ENCODE measurements at places on chromosomes 16 and 17.

DNA sequence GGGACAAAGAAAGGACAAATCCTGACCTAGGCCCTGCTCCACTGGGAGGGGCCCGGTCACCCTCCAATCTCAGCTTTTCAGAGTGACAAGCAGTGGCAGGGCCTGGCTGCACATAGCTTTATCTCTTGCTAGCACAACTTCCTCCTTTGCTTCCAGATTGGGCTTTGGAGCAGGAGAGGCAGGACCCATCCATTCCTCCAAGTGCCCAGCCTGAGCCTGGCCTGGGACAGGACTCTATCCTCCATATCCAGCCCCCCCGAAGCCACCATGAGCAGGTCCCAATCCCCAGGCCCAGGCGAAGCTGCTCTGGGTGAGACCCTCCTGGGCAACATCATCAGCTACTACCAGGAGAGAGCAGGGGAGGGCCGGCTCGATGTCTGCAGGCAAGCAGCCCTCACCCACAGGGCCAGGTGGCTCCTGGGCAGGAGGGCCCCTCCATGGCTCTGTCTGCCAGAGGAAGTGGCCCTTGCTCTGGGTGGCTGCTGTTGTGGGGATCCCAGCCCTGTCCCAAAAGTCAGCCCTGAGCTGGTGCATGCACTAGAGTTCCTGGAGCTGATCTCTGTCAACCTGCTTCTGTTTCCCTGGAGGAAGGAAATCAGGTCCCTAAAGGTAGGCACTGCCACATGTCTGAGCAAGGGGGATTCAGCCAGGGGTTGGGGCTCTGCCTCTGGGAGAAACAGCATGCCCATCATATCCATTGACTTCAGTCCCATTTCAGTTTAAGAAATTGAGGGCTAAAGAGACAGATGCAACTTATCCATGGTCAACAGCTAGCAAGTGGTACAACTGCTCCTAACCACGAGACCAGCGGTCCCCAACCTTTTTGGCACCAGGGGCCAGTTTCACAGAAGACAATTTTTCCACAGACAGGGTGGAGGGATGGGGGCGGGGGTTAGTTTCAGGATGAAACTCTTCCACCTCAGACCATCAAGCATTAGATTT is 58.9 kb downstream of the TK2 start:
- no peak for DNase-seq

DNA sequence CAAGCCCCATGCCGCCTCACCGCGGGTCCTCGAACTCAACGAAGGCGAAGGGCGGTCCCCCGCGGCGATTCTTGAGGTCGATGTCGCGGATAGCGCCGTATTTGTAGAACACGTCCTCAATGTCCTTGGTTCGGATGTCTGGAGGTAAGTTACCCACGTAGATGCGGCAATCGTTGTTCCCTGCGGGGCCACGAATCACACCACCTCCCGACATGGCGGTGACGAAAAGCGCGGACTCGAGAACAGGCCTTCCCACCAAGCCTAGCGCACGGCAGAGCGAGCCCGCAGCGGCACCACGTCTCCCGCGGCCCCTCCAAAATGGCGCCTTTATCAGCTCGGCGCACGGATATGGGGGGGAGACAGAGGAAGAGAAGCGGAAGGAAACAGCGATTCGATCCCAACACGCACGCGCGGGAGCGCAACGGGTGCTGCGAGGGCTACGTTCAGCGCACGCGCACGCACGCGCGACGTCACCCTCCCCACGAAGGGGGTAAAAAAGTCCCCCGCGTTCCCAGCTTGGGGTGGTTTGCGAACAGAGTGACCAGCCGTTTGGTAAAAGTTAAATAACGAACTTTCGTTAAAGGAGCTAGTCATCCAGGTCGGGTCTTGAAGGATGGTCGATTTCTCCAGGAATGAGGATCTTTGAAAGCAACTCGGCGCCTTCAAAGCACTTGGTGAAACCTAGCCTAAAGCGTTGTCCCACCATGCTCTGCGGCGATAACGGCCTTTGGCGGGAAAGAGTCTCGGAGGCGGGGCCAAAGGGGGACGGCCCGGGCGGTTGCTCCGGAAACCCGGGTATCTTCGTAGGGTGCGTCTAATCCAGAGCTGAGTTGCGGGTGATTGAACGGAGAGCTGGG is at the start of gene SRSF1:
SRSF1 (minus strand) TSS at position 323 of the 857 bp plus-strand sequence; CDS start at position 214, 109 bp downstream.
- DNase-seq, result peak; percentile 97

- DNase-seq, result peak; percentile 30
These were observed 8.9 kb upstream of the KRTAP17-1 start for GRCh38 chr17:41324180-41325075.

GRCh38 chr16:79994418-79994817 is 393.9 kb upstream of the MAF start:
- no peak for DNase-seq

DNA sequence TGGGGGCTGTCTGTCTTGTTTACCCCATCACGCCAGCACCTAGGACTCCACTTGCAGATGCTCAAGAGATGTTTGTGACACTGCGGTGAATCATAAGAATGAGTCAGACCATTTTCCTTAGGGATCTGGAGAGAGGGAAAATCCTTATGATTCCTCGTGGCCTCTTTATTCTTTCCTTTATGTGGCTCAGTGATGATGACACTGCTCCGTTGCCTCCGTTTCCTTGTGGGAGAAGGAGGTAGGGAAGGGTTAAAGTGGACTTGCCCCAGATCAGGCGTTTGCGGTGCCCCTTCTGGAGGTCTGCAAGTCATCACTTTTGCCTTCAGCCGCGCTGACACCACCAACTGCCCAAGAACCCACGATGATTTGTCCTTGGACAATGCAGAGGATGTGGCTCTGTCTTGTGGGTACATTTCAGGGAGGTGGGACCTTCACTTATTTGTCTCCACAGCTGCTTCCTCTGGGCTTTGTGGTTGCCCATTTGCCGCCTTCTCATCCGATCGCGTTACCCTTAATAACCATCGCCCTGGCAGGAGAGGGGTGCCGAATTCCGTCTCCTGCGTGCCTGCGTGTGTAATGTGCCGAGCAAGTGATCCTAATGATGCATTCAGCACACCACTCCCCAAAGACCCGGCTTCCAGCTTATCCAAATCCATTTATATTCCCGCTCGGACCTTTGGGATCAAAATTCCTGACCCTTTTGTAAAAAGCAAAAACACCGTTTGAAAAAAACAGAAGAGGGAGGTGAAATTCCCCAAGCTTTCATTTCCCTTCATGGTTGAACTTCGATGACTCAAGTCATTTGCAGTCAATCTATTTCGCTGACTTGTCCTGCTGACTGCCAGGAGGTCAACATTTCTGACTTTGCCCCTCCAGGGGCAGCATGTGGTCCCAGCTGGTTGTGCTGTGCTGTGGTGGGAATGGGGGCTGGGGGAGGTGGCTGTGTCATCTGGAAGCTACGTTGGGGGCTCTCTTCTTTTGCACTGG is 87.2 kb upstream of the IRX3 start:
- no peak for DNase-seq

- DNase-seq, result no peak
These were observed 87.8 kb downstream of the MRM1 start for GRCh38 chr17:36689089-36689667.

DNA sequence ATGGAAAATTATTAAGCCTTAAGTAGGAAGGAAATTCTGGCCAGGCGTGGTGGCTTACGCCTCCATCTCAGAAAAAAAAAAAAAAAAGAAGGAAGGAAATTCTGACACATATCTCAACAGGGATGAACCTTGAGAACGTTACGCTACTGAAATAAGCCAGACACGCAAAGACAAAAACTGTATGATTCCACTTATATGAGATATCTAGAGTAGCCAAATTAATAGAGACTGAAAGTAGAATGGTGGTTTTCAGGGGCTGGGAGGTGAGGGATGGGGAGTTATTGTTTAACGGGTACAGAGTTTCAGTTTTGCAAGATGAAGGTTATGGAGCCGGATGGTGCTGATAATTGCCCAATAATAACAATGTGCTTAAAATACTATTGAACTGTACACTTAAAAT is 16.2 kb upstream of the HNF1B start:
- no peak for DNase-seq

DNA sequence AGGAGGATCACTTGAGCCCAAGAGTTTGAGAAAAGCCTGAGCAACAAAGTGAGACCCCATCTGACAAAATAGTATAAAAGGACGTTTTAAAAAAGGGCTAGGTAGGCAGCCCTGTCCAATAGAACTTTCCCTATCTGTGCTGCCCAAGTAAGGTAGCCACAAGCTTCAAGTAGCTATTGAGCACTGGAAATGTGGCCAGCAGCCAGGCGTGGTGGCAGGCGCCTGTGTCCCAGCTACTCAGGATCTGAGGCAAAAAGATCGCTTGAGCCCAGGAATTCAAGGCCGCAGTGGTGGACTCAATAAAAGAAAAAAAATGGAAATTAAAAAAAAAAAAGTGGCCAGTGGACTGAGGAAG is 1.5 kb upstream of the NQO1 start:
- peak; percentile 36 for DNase-seq

GRCh38 chr16:19555938-19556771 is 652 bp downstream of the VPS35L start:
- peak; percentile 46 for DNase-seq

DNA sequence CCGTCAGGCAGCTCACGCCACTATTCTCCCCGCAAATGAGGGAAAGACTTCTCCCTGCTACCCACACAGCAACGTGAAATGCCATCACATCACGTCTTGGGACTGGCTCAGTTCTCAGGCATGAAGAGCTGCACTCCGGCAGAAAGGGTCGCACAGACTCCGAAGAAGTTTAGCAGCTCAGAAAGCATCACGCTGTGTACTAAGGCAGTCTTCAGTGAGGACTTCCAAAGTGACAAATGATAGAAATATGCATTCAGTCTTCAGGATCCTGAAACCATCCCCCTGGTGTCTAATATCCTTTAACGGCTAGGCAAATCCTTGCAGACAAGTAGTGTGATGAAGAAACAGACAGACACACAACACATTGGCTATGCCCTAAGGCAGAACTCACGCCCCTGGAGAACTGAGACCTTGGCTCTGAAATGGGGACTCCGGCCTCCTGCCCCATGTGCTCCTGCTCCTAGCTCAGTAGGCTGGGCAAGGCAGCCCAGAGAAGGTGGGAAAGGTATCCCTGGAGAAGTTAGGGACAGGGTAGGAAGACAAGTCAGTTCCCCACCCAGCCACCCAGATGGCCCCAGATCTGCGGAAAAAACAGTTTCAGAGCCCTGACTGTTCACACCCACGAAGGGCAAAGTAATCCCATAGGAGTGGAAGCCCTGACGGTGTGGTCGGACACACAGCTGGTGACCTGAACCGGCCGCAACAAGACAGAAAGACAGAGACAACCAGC is 1.6 kb downstream of the XYLT1 start:
- no peak for DNase-seq

DNA sequence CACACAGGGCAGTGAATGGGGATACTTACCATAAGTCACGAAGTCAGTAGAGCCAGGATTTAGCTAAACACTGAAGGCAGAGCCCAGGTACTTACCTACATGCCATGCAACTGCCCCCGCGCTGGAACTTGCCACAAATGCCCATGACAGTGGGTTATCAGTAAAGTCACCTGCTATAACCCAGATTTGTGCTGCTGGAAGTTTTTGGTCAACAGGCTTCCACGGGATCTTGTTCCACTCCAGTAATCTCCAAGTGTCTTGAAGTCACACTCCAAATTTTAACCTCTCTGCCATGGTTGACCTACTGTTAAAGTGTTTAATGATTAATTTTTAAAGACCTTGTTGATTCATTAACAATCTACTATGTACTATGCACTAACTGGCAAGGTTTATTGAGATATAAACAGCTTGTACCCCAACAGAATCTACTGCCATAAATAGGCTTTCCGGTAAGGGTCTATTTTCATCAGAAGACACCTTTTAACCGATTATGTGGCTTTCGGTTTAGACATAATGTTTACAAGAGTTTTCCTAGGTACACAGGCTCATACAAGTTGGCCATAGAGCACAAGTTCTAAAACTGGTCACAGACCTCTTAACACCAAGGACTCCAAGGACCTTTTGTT is 6.3 kb upstream of the SLC5A11 start:
- no peak for DNase-seq

DNA sequence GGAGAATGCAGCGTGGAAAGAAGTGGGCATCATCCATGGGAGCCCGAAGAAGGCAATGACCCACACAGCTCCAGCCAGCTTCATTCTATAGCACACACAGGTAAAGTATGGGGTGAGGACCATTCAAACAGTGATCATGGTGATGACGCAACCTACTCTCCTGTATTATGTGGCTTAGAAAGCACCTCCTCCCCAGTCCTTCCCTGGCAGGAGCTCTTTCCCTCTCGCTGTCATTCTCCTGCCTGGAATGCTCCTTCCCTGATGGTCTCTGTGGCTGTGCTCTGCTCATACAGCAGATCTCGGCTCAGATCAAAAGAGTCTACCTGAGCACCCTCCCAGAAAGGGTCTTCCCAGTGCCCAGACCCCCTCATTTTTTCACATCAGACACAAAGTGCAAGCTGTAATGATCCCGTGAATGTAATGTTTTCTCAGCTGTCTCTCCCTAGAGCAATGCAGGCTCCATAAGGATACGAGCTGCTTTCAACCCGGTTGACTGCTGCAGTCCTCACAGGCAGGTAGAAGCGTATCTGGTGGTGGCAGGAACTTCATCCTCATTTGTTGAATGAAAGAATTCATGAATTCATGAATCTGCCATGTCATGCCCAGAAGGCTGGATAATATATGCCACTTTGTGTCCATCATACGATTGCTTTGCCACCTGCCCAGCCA is 248.8 kb downstream of the HS3ST3A1 start:
- DNase-seq, result no peak

GRCh38 chr17:43444223-43445008 is 39.4 kb upstream of the DHX8 start:
- no peak for DNase-seq

- DNase-seq, result no peak
These were observed 19.0 kb downstream of the CPNE2 start for GRCh38 chr16:57111420-57111819.

- peak; percentile 51 for DNase-seq
These were observed 4.0 kb upstream of the WNT3 start for GRCh38 chr17:46822388-46822921.

DNA sequence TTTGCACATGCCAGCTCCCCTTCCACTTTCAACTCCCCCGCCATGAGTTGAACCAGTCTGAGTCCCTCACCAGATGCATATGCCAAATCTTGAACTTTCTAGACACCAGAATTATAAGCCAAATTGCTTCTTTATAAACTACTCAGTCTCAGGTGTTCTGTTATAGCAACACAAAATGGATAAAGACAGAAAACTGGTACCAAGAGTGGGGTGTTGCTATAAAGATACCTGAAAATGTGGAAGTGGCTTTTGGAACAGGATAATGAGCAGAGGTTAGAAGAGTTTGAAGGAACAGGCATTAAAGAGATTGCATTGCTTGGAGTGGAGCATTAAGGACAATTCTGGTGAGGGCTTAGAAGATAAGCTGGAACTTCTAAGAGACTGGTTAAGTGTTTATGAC is 17.2 kb upstream of the CACNG5 start:
- DNase-seq, result no peak

DNA sequence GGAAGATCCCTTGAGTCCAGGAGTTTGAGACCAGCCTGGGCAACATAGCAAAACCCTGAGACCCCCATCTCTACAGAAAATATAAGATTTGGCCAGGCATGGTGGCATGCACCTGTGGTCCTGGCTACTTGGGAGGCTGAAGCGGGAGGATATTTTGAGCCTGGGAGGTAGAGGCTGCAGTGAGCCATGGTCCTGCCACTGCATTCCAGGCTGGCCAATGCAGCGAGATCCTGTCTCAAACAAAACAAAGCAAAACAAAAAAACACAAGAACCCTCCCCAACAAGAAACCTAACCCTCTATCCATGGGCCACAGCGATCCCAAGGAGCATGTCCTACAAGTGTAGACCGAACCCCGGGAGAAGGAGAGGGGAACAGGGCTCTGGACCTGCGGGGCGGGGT is 133.3 kb downstream of the MGAT5B start:
- no peak for DNase-seq
